Endothelial cell of umbilical vein (primary cell): ENCODE measurements at places on chromosomes 7 and 10.
A peak's percentile ranks its signal among the peaks of the same experiment; 100 is the strongest.

GRCh38 chr10:70321897-70322890 lies 38.4 kb upstream of the NPFFR1 start:
- DNase-seq, result no peak

DNA sequence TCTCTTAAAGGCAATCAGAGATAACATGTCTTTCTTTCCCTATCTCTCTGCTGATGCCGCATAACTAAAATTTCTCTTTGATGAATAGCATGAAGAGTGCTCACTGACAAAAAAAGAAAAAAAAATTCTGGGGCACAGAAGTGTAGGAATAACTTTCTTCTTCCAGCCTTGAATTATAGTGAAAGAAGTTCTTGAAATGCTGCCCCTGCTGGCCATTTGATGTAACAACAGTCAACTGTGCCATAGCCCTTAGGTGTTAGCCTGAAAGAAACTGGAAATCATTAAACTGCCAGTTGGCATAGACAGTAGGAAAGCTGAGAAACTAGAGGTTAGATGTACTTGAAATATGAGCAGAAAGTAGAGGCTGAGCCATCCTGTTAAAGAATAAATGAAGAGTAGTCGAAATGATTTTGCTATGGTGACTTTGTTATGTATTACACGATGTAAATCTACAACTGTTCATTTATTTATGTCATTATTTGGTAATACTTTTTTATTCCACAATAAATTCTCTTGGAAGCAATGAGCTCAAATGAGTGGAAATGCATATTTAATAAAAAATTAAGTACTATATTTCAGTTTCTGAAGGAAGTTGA lies 48.3 kb upstream of the FAM171A1 start:
- peak; percentile 71 for DNase-seq

DNA sequence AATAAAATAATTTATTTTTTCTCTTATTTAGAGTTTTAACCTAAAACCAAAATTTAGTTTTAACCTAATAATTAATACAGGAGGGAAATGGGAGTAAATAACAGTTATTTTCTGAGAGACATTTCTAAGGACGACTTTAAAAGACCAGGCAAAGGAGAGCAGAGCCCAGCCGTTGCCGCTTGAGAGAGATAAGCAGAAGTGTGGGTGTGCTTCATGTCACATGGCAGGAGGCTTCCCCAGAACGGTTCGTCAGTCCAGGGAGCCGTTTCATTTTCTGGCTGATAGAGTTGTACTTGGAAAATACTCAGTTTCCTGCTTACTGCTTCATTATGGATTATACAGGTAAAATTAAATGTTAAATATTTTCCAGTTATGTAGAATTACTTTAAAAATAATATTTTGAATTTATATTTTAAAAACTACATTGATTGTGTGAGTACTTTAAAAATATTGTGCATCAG lies 61.4 kb downstream of the ST7 start:
- peak; percentile 59 for DNase-seq

- peak; percentile 54 for DNase-seq
These were observed at the start of gene PARD3 for GRCh38 chr10:34815185-34816084. Gene PARD3 (minus strand): TSS chr10:34815296. CDS start chr10:34814995, 301 bp downstream.

GRCh38 chr7:28354601-28355402 lies 57.5 kb upstream of the CREB5 start:
- peak; percentile 24 for DNase-seq
